ENCODE measurements at places on chromosomes 4 and X.

DNA sequence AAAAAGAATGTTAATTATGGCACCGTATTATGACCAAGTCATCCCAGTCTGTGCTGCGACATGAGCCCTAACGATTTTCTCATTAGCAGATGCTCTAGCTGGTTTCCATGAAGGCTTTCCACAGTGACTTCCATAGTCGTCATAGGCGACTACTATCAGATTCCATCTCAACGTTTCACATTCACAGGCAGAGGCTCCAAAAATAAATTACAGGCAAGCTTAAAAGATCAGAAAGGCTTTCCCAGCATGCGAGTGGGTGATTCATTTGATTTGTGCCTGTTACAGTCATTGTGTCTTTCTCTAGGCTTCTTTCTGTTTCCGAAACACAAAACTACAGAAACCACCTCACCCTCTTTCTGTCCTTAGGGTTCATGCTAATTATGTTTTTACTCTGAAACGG, 43.2 kb downstream of the PALLD start:
- no peak for DNase-seq

GRCh38 chrX:20217271-20217670, 49.4 kb downstream of the RPS6KA3 start:
- no peak for DNase-seq

DNA sequence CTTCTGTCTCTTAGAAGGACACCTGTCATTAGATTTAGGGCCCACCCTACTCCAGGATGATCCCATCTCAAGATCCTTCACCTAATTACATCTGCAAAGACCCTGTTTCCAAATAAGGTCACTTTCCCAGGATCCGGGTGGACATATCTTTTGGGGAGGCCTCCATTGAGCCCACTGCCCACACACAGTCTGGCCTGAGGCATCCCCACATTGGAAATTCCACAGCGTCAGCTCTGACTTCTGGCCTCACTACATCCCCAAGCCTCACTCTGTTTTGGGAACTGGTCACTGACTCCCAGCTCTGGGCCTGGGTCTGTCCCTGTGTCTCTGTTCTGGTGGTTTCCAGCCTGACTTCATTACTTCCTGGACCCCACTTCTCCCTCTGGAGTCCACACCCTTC, 285.5 kb downstream of the CRLF2 start:
- DNase-seq = no peak

- DNase-seq = no peak
Measured at GRCh38 chr4:74112399-74113105, 13.6 kb upstream of the CXCL2 start.

DNA sequence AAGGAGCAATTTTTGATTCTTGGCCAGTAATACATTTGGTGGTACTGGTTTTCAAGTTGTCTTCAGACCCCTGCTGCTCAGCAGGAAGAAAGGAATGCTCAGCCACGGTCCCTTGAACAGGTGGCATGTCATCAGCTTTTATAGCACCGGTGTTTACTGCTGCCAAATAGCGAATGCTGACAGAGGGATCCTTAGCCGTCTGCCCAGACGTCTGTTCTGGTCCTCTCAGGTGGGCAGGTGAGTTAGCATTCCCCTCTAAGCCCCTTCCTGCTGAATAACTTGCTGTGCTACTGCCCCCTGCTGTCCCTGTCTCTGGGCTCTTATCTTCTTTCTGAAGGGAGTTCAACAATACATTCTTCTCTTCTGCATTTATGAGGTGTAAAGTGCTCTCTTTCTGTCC, 28.4 kb downstream of the BOD1L1 start:
- DNase-seq = no peak

- DNase-seq = no peak
Measured at GRCh38 chr4:189613207-189613606, 327.5 kb upstream of the FRG1 start.

- no peak for DNase-seq
Measured at GRCh38 chrX:132271311-132271778, 52.1 kb upstream of the RAP2C start.

- no peak for DNase-seq
Measured at GRCh38 chr4:153838564-153838963, 49.7 kb upstream of the SFRP2 start.

DNA sequence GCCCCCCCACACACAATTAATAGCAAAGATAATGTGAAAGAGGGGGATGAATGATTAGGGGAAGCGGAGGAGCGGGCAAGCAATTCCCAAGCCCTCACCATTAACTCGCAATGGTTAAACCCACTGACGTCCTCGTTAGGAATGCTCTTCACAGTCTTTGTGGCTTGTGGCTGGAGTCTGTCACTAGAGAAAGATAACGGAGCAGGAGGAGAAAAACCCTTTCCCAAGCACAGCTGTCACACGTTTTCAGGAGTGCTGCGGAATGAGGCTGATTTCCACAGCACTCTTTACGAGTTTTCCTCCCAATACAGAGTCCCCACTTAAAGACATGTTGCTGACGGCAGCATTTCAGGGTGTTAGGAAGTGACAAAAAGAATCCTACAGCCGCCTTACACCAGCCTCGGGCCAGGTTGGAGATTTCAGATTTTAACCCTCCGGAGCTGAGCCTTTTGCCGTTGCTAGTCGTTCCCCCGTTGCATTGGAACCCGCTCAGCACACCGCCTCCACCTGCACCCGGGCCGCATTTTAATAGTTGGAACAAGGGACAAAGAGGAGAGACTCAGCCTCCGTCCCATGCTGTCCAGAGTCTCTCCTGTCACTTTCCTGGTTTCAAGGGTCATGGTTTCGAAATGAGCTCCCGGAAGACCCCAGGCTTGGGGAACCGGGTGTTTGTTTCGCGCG, 92.2 kb downstream of the GEMIN8 start:
- no peak for DNase-seq

DNA sequence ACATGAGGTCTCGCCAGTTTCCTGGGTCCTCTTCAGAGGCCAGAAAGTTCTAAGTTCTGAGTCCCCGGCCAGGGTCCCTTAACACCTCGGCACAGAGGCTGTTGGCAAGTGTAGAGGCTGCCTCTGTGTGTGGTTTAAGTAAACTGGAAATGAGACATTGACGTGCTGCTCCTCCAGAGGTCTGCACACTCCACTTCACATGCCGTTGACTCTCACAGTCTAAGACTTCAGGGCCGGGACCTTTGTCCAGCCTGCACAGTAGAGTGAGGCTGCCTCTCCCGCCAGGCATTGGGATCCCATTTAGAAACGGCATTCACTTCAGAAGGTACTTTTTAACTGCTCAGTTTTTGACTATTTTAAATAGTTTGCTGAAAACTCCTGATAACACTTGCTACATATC, 10.6 kb upstream of the TADA2B start:
- DNase-seq = no peak

DNA sequence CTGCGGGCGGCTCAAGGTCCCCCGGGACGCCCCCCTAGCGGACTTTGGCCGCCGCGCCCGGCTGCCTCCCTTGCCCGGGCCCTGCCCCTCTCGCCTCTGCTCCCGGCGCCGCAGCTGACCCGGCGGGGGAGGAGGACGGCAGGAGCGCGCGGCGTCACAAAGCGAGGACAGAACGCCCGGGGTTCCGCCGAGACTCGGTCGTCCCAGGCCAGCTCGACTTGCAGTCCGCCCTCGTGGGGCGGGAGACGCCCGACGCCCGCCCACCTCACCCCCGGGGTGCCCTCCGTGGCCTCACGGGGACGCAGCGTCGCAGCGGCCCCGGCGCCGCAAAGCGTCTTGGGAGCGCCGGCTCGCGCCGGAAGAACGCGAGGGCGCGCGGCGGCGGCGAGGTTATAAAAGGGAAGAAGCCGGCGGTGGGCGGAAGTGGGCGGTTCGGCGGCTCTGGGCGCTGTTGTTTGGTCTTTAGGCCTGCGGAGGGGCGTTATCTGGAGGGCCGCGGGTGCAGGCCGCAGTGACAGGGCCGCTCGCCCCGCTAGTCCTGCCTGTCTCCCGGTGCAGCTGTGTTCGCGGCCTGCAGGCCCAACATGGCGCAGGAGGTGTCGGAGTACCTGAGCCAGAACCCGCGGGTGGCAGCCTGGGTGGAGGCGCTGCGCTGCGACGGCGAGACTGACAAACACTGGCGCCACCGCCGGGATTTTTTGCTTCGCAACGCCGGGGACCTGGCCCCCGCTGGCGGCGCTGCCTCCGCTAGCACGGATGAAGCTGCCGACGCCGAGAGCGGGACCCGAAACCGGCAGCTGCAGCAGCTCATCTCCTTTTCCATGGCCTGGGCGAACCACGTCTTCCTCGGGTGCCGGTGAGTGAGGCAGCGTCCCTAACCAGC, at the start of gene CDKN2AIP:
Gene CDKN2AIP, plus strand, starts transcription at position 423 of the 883 bp plus-strand sequence. Its CDS starts 162 bp downstream, at position 585.
- DNase-seq = peak; percentile 94

GRCh38 chr4:16738558-16738957, 159.9 kb downstream of the LDB2 start:
- no peak for DNase-seq

DNA sequence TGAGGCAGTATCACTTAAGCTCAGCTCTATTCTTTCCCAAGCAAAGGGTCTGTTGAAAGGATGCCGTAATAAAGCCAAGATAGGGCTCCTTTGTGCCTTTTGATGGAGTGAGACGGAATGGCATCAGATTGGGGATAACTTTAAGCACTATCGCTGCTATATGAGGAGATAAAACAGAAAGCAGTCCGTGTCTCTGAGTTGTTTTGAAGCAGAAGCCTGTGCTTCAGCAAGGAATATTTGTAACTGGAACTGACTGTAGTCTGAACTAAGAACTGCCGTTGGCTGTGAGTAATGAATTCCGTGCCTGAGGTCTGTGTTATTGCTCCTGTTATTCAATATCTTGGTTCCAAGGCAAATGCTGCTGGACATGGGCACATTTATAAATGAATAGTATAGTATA, 297.4 kb downstream of the ANKRD50 start:
- no peak for DNase-seq

GRCh38 chr4:76960014-76960413, 10.5 kb downstream of the SEPTIN11 start:
- no peak for DNase-seq

- no peak for DNase-seq
Measured at GRCh38 chr4:47410271-47410670, 53.2 kb downstream of the COMMD8 start.

DNA sequence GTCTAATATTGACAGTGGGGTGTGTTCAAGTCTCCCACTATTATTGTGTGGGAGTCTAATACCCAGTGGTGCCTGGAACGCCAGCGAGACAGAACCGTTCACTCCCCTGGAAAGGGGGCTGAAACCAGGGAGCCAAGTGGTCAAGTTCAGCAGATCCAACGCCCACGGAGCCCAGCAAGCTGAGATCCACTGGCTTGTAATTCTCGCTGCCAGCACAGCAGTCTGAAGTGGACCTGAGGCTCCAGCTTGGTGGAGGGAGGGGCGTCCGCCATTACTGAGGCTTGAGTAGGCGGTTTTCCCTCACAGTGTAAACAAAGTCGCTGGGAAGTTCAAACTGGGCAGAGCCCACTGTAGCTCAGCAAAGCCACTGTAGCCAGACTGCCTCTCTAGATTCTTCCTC, 407.3 kb downstream of the DMD start:
- no peak for DNase-seq

- DNase-seq = no peak
Measured at GRCh38 chr4:98539741-98540140, 118.7 kb downstream of the TSPAN5 start.

DNA sequence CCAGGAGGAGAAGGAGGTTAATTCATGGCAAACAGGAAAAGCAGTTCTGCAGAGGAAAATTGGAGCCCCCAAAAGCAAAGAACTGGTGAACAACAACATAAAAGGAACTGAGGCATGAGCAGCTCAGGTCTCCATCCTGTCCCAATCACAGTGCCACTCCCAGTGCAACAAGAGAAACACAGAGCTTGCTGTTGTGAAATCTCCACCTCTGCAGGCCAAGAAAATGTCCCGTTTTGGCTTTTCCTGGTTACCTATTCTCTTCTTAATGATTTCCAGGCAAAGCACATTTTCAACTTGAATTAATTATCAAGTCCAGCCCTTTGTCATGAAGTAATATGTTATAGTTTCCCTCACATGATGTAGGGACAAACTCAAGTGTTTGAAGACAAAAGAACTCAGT, 778 bp downstream of the C1QTNF7 start:
- DNase-seq = no peak

- DNase-seq = no peak
Measured at GRCh38 chr4:183492791-183493222, 12.1 kb upstream of the ING2 start.

GRCh38 chrX:130174045-130174704, 2.4 kb downstream of the RAB33A start:
- no peak for DNase-seq

GRCh38 chr4:106165351-106166010, 150.5 kb downstream of the TBCK start:
- no peak for DNase-seq

DNA sequence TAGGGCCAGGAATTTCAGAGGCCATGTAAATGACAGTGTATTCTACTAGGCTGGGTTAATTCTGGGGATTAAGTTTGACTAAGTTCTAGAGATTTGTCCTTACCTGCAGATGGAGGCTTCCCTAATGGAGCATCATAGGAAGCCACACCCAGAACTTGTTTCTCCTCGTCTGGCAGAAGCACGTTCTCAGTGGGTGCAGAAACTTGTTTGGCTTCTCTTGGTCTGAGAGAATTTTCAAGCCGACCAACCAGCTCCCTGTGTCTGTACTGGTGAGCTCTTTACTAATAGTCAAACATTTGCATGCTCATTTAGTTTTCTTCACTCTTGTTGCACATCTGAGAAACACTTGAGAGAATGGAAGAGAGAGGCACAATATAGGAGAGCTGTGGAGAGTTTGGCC, 907 bp upstream of the ATP10D start:
- DNase-seq = no peak

DNA sequence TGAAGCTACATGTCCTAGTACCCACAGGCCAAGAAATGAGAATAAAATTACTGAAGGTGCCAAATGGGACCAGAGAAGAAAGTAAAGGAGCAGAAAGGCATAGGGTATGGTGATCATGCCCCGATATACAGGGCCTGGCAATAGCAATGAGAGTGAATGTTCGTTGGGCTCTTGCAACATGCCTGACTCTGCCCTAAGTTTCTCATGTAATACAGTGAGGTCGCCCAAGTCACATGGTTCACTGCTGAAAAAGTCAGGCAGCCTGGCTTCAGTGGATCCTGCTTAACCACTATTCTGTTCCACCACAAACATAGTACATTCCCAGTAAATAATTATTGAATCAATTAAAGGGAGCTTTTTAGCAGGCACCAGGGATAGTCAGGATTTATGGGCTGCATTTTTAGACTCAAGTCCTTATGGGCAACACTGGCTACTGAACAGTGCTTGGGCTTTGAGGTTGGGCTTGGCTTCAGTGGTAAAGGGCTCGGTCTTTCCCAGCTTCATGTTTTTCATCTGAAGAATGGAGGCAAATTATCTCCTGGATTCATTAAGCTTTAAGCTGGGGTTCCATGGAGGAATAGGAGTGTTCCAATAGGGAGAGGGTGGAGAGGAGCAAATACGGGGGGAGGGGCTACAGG, 67.1 kb upstream of the ZNF518B start:
- DNase-seq = no peak

GRCh38 chr4:57078685-57079521, 31.3 kb downstream of the IGFBP7 start:
- DNase-seq = no peak
